ENCODE measurements at places on chromosomes 3 and 15. TPM values are rescaled to one million over a fixed set of nuclear protein-coding genes. Genes with fewer than 3 reads are reported as not detected.

DNA sequence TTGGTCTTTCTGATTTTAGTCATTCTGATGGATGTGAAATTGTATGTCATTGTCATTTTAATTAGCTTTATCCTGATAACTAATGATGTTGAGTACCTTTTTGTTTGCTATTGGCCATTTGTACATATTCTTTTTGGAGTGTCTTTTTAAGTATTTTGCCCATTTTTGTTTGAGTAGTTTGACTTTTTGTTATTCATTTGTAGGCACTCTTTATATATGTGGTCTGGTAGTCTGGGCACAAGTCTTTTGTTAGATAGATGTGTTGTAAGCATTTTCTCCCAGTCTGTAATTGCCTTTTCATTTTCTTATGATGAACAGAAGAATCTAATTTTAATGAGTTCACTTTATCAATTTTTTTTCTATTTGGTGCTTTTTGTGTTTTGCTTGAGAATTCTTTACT lies 14.6 kb downstream of the GPR160 start:
- no peaks in the 10 kb centered on the region for H3K27me3 ChIP-seq
- no peak for DNase-seq
- H3K4me1 ChIP-seq: 0 out of 2 replicates have a peak, but pooled peaks cover 2% of the 10 kb centered on the region
- H3K36me3 ChIP-seq: no peaks in the 10 kb centered on the region

GRCh38 chr3:127454968-127455367 lies 135.6 kb downstream of the TPRA1 start:
- no peaks in the 10 kb centered on the region for H3K27me3 ChIP-seq
- H3K4me3 ChIP-seq: no peak overlapping the region
- no peak overlapping the region for H3K27ac ChIP-seq
- no peaks in the 10 kb centered on the region for H3K4me1 ChIP-seq

DNA sequence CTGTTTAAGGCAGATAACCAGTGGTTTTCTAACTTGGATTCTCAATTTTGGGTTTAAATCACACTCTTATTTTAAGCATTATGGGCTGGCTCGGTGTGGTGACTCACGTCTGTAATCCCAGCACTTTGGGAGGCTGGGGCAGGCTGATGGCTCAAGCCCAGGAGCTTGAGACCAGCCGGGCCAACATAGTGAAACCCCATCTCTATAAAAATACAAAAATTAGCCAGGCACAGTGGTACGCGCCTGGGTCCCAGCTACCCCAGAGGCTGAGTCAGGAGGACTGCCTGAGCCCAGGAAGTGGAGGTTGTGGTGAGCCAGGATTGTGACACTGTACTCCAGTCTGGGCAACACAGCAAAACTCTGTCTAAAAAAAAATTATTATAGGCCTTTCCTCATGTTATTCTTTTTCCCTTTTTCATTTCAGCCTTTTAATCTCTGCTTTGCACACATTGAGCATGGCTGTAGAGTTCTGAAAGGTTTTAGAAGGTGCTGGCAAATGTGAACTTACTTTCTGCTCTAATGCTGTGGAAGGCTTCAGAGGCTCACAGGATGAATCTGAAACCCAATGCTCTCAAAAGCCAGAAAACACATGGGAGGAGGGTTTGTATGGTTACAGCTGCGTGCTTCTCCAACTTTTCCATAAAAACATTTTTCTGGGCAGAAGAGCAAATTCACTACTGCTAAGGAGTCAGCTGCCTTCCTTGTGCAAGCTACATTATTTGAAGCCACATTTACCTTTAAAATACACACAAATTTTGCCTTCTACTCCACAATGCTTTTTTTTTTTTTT lies 32.5 kb downstream of the CHAC1 start:
- H3K4me3 ChIP-seq: no peak overlapping the region
- DNase-seq: no peak
- no peak overlapping the region for H3K27ac ChIP-seq
- no peaks in the 10 kb centered on the region for H3K27me3 ChIP-seq
- H3K36me3 ChIP-seq: peaks cover 53% of the 10 kb centered on the region

- no peaks in the 10 kb centered on the region for H3K36me3 ChIP-seq
- H3K4me1 ChIP-seq: peaks cover 36% of the 10 kb centered on the region
- peak overlapping the region; percentile 77 for H3K4me3 ChIP-seq
- DNase-seq: no peak
- H3K27me3 ChIP-seq: no peaks in the 10 kb centered on the region
Observed at GRCh38 chr15:78149805-78150751, 916 bp downstream of the IDH3A start.

DNA sequence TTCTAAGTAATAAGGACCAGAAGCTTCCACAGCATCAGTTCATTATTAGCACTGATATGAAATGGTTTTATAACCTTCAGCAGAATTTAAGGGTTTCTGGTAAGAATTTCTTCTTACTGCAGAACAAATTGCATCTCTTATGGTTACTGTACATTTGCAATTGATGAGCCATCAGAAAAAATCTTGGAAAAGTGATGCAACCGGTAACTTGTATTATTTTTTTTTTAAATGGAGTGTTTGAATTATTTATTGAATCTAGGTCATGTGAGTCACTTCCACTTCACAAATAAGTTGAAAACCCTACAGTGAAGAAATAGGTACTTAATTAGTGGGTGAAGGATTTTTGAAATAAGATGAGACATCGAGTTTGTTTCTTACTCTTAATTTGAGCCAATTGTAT lies 786.0 kb downstream of the TUSC7 start:
- H3K36me3 ChIP-seq: no peaks in the 10 kb centered on the region
- no peak for DNase-seq
- no peaks in the 10 kb centered on the region for H3K4me1 ChIP-seq
- H3K27me3 ChIP-seq: no peaks in the 10 kb centered on the region
- H3K4me3 ChIP-seq: no peak overlapping the region

- DNase-seq: no peak
- no peaks in the 10 kb centered on the region for H3K4me1 ChIP-seq
- H3K36me3 ChIP-seq: no peaks in the 10 kb centered on the region
- no peak overlapping the region for H3K27ac ChIP-seq
- H3K4me3 ChIP-seq: no peak overlapping the region
Observed at GRCh38 chr3:65583188-65583587, 455.5 kb downstream of the MAGI1 start.

- H3K27ac ChIP-seq: no peak overlapping the region
- no peaks in the 10 kb centered on the region for H3K36me3 ChIP-seq
- peak; percentile 60 for DNase-seq
- H3K4me3 ChIP-seq: no peak overlapping the region
- H3K27me3 ChIP-seq: no peaks in the 10 kb centered on the region
Observed at GRCh38 chr3:4720316-4721075, 227.3 kb downstream of the ITPR1 start.

DNA sequence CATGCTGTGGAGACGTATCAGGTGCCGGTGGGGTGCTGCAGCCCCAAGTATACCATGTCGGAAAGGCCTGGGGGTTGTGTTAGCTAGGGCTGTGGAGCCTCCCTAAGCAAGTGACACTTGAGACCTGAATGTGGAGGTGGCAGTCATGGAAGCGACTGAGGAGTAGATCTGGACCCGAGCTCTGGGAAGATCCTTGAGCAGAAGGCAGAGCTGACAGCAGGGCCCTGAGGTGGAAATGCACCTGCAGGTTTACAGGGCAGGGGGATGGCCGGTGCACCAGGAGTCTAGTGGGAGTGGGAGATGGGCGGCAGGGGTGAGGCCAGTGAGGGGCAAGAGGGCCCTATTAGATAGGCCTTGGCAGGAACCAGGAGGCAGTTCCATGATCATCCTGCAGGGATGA lies 91.8 kb upstream of the PLXNA1 start:
- no peaks in the 10 kb centered on the region for H3K36me3 ChIP-seq
- no peak overlapping the region for H3K4me3 ChIP-seq
- DNase-seq: no peak
- H3K27ac ChIP-seq: no peak overlapping the region
- no peaks in the 10 kb centered on the region for H3K27me3 ChIP-seq
- peaks cover 10% of the 10 kb centered on the region for H3K4me1 ChIP-seq

DNA sequence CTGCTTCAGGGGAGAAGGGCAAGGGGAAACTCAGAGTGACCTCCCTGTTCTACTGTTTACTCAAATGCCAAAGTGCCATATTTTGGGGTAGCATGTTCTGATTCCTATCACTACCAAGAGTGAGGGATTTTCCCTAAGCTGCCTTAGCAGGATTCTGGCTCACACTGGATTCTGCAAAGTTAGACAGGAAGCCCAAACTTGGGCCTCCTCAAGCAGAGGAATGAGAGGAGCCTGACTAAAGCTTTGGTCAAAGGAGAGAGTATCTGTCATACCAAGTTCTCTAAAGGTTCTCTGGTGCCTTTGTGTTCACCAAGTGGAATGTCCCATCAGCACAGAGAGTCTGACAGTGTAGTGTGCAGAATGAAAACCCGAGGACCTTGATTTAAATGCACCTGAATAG lies 8.8 kb upstream of the RARB start:
- H3K36me3 ChIP-seq: no peaks in the 10 kb centered on the region
- H3K4me1 ChIP-seq: no peaks in the 10 kb centered on the region
- no peak overlapping the region for H3K27ac ChIP-seq
- no peak for DNase-seq
- H3K4me3 ChIP-seq: no peak overlapping the region

DNA sequence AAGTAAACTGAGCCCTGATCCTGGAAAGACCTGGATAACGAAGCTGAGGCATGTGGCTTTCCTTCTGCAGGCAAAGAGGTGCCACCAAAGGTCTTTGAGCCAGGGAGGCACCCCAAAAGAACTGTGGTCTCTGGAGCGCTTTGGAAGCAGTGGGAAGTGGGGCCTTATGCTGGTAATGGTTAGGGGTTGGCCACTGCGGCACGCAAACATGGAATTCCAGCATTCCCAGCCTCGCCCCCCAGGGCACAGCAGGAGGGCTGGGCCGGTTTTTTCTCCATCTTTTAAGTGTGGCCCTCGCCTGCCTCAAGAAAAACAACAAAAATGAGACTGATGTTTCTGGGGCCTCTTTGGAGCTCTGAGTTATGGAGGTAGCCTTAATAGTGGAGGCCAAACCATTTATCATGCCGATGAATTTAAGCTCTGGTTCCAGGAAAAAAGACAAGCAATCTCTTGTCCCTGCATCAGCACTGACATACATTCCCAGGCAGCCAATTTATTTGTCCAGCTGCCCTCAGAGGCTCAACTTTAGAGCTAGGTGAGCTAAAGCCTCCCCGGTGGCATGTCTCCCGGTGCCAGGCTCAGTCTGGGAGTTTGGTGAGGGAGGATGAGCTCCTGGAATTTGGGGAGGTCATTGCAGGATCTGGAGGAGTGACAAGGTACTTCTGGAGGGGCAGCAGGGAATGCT lies 109.0 kb downstream of the TLE3 start:
- no peaks in the 10 kb centered on the region for H3K36me3 ChIP-seq
- H3K4me3 ChIP-seq: no peak overlapping the region
- H3K27me3 ChIP-seq: peaks cover 27% of the 10 kb centered on the region

GRCh38 chr3:195366200-195366925 lies 76.5 kb downstream of the ACAP2 start:
- no peaks in the 10 kb centered on the region for H3K27me3 ChIP-seq
- H3K36me3 ChIP-seq: no peaks in the 10 kb centered on the region
- no peak overlapping the region for H3K4me3 ChIP-seq
- H3K4me1 ChIP-seq: no peaks in the 10 kb centered on the region

The RNU5B-1 gene
- not detected for total RNA-seq

The GOLGA8R gene
- 0.57 TPM for total RNA-seq

The TTC21A gene
- 5.6 TPM for total RNA-seq

The SLC9C1 gene
- total RNA-seq: 0.79 TPM

The DUOXA2 gene
- total RNA-seq: not detected

The WDR93 gene
- 0.42 TPM for total RNA-seq

The OSBPL10 gene
- total RNA-seq: 25.8 TPM
